ENCODE measurements at places on chromosomes 4 and X.
A peak's percentile ranks its signal among the peaks of the same experiment; 100 is the strongest.

GRCh38 chr4:94965852-94966251, 208.1 kb downstream of the BMPR1B start:
- DNase-seq: no peak

GRCh38 chr4:74366367-74366911, 1.5 kb downstream of the EREG start:
- DNase-seq: no peak

DNA sequence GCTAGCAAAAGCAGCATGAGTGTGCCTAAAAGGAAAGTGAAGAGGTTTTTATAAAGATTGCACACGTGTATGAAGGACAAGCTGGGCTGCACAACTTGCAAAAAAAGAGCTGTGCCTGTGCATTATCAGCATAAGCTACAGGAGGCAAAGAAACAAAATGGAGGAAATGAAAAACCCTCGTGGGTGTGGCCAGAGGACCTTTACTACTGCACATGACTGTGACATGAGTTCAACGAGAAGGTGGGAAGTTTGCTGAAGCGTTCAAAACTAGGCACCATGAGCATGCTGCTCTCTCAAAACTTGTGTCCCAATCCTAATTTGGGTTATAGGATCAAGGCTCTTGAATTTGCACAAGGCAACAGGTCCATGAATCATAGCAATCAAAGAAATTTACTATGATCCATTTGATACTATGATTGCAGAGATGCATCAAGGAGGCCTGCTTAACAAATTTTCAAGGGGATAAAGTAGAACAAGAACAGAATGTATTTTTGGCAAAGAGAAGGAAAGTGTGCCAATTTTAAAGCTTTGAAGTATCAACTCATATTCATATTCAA, 38.1 kb upstream of the CXorf38 start:
- no peak for DNase-seq

- DNase-seq: peak; percentile 32
These were observed 568 bp downstream of the FHDC1 start for GRCh38 chr4:152936446-152937335.

GRCh38 chr4:649751-650310, 24.2 kb downstream of the ATP5ME start:
- DNase-seq: no peak

- DNase-seq: peak; percentile 23
These were observed 13.1 kb downstream of the NAT8L start for GRCh38 chr4:2071912-2072867.

GRCh38 chr4:146222313-146222712, 8.0 kb downstream of the REELD1 start:
- DNase-seq: no peak

GRCh38 chr4:40183615-40184411, 13.0 kb upstream of the RHOH start:
- DNase-seq: no peak

DNA sequence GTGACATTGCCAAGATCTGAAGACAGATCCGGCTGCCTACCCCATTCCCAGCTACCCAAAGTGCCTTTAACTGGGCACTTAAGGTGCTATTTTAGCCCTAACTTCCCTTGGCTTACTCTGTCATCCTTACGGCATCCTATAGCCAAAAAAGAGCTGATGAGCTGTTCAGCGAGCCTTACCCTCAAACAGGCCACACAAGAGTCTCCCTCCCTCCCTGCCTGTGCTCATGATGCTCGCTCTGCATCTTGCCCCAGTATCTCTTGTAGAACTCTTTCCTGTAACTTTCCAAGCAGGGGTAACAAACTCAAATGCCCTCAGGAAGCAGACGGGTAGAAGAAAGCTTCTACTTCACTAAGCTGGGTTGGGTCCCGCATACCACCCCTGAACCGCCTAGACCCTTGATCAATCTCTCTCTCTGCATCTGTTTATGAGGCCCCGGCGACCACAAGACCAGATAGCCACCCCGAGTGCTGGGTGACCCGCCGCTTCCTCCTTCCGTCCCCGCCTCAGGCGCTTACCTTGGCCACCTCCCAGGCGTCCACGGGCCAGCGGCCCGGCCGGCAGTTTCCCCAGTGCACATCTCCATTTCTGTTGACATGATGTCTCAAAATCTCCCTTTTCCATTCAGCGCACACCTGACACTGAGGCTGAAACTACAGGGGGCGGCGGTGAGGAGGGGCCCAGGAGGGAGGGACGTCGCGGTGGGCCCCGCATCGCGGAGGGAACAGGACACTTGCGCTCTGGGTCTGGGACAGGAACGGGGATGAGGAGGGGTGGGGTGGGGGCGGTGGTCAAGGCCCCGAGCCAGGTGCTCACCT, 663 bp downstream of the CXorf38 start:
- DNase-seq: peak; percentile 12

GRCh38 chrX:43644124-43644701, 11.9 kb upstream of the MAOA start:
- DNase-seq: no peak

GRCh38 chr4:62517716-62518115, 1317.6 kb downstream of the ADGRL3 start:
- no peak for DNase-seq

DNA sequence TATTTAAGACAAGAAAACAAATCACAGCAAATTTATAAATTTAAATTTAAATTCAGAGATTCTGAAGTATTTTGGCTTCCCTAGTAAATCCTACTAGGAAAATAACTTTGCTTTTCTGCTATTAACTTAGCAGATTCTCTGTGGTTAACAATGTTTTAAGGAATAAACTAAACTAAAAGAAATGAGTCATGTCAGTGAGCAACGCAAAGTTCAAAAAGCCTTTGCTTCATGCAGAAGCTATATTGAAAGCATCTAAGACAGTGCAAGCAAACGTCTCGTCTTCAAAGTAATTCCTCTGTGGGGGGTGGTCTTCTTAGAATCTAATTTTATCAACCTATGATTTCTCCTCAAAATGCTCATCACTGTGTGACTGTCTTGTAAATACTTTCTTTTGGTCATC, 30.1 kb downstream of the GABRB1 start:
- DNase-seq: no peak

- DNase-seq: no peak
These were observed 126.9 kb upstream of the NRK start for GRCh38 chrX:105695451-105695850.

DNA sequence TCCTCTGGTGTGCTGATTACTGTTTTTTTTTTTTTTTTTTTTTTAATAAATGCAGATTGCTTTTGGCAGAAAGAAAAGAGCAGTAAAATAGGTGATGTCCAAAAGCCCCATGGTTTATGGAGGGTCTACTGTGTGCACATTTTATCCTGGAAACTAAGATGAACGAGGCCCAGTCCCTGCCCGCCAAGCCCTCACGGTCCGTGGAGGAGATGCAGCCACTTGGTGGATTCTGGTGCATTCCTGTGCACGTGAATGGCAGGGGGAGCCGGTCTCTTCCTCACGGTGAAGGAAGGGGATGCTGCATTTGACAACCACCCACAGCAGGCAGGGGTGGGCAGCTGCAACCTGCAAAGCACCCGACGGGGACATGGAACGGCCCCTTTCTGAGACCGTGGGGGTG, 100.2 kb upstream of the AFAP1 start:
- no peak for DNase-seq

- no peak for DNase-seq
These were observed 1127.6 kb downstream of the ADGRL3 start for GRCh38 chr4:62327612-62328297.

DNA sequence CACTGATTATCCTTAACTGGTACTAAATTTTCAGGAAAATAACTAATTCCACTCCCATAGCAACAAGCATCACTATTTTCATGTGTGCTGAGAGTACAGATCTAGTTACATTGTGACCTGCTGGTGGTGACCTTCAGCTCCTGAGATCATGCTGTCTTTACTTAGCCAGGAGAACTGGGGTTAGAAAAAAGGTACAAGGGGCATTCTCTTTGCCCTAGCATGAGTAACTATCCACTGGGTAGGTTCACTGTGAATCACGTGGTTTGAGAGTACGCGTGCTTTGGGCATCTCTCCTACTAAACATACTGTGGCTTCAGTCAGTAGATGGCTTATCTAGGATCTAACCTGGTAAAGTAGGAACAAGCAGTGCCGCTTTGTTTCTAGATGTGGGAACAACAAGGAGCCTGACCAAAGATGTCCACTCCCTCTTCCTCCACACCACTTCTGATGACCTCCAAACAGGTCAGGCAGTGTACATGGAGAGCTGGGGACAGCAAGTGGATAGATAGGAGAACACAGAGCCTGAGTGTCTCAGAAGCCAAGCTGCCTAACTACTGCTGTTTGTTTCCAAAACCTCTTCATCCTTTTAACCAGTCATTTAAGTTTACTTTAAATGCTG, 90.2 kb downstream of the CBR4 start:
- no peak for DNase-seq

DNA sequence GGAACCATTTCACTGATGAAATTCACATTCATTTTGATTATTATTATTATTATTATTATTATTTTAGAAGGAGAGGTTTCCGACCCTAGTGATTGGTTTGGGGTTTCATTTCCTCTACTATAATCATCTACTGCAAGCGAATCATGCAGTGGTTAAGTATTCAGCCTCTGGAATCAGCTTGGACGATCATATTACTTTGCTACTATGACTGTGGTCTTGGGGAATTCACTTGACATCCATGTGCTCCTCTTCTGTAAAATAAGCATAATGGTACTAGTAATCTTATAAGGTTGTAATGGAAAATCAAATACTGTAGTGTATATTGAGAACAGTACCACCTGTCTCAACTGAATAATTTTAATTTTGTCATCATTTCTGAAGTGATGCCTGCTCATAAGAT, 132.1 kb upstream of the SLC4A4 start:
- no peak for DNase-seq

DNA sequence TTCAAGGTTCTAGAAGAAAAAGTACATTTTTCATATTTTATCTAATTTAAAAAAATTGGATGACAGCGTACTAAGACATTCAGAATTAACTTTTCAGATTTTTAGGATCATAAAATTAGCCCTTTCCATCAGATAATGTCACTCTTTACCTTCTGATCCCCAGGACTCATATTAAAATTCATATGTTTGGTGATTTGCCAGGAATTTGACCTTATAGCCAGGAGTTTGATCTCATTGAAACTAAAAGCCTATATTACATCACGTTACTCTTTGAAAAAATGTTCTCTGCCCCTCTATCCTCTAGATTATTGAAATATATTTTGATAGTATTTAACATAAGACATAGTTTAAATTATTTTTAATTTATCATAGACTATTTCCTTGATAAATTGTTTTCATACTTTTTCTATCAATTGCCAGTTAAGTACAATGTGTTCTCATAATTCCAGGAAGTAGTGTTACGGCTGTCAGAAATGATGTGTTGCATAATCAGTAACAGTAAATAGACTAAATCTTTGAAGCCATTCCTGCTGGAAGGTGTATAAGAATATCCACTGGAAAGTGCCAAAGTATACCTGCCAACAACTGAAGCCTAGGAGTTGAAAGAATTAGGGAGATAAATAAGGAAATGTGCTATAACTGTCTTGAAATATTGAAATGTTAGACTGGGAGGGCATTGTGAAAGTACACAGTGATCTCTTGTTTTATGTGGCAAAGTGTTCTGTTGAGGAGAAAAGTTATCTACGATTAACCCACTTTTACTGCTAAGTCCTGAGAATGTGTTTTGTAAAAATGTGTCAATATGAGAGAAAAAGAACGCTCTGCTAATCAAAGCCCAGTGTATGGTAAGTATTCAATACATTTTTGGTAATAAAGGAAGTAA, 32.9 kb upstream of the PDGFC start:
- DNase-seq: peak; percentile 2

- DNase-seq: no peak
These were observed 103.2 kb downstream of the KLHL8 start for GRCh38 chr4:87117051-87117731.

GRCh38 chrX:123513585-123514278, 219.1 kb downstream of the THOC2 start:
- DNase-seq: no peak

DNA sequence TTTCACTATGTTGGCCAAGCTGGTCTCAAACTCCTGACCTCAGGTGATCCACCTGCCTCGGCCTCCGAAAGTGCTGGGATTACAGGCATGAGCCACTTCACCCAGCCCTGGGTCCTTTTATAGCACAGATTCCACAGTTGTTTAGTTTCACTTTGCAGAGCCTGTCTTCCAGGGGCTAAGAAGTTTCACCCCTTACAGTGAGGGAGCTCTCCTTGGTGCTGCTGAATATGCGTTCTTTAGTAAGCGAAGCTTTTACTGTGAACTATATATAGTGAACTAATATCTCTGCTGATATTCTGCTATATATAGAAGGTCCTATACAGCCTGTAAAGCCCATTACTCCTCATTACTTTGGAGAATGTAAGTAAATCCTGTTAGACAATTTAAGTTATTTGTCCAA, 4.2 kb downstream of the TCEAL6 start:
- DNase-seq: no peak

GRCh38 chrX:68828740-68829581, at the start of gene EFNB1:
EFNB1 (plus strand) TSS chrX:68829021; CDS start chrX:68829777, 756 bp downstream.
- peak; percentile 95 for DNase-seq

DNA sequence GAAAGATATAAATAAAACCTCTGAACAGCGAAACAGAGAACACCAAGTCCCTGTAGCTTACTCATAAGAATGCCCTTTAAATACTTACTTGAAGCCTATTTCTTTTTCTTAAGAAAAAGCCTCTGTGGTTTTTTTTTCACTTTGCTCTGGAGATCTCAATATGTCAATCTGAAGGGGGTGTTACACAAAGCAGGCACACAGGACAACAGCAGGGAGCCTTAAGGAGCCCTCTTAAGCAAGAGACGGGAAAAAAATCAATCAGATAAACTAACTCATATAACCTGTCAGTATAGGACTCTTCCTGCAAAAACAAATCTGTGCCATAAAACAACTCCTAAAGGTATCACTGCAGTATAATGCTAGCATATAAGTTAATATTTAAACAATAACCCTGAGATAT, 611.1 kb upstream of the ATOH1 start:
- DNase-seq: no peak

GRCh38 chr4:170242471-170242870, 152.7 kb upstream of the AADAT start:
- no peak for DNase-seq

DNA sequence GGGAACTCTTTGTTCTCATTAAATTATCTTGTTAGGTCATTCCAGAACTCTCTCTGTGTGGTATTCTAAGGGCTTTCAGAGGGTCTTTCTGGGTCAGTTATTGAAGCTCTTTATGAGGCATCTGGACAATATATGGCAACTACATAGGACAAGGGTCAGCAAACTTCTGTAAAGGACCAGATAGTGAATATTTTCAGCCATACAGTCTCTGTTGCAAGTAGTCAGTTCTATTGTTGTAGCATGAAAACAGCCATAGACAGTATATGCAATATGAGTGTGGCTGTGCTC, 35.1 kb downstream of the HADH start:
- no peak for DNase-seq

GRCh38 chrX:115561605-115562479, 868 bp downstream of the PLS3 start:
- DNase-seq: no peak

GRCh38 chr4:21780148-21780547, 168.4 kb downstream of the KCNIP4 start:
- no peak for DNase-seq

DNA sequence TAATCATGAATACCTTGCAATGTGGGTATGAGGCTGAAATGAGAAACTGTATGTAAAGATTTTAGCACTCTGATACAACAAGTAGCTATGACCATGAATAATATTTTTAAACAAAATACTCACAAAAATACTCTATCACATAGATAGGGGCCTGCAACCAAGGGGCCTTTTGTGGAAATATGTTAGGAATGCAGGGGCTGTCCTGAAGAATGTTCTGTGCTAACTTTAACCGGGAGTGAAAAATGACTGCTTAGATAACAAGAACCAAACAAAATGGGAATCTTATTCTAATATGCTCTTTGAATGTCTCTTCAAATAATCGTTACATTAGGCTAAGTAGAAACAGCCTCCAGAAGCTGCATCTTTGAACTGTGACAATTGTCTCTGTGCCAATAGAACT, 37.9 kb upstream of the GYPA start:
- no peak for DNase-seq
